ENCODE measurements at places on chromosomes 1 and 21.

- peak; percentile 87 for DNase-seq
Measured at GRCh38 chr1:11719313-11720032, 16.5 kb upstream of the AGTRAP start.

DNA sequence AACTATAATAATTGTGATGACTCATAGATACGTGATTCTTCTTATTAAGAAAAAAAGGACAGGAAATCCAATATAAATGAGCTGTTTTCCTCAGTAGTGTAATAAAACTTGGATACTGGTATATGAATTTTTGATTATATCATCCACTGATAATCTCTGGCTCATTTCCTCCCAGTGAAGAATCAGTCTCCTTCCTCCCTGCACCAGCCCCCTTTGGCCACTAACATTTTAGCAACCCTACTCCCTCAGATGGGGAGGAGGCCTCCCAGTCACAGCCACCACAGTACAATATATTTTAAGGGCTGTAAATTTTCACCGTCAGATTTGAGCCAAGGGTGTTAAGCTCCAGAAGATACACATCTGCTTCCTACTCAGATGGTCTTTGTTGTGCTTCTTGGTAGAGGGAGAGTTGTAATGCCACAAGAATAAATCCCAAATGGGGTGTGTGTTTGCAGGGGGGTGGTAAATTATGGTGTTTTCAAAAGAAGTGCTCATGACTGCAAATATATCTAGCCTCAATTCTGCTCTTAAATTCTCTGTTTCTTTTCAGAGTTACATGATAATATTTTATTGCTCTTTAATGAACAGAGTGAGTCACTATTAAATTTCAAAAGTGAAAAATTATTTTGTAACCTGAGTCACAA is 153.5 kb downstream of the HLX start:
- no peak for DNase-seq

GRCh38 chr1:203402629-203403337 is 51.9 kb upstream of the FMOD start:
- no peak for DNase-seq

DNA sequence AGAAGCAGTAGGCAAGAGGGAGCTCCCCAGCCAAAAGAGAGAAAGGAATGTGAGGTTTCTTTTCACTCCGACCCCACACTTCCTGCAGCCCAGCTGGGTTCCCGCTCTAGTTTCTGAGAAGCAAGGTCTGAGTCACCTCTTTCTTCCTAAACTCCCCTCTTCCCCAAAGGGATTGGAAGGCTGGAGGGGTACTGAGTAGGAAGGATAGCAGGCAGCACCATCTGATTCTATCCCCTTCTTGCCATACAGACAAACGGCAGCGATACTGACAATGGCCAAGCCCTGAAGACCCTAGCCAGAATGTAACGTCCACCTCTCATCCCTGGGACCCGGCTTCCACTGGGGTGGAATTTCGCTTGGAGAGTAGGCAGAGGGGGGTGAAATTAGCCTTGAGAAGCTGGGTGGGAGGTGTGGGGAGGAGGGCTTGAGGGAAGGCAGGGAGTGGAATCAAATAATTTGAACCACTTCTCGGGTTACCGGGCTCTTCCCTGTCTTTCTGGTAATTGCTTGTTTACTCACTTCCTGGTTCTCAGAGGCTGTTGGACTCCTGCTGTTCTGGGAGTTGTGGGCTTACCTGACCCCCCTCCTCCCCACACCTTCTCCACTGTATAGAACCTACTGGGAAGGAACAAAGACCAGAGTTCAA is 13.2 kb downstream of the IER5 start:
- DNase-seq, result no peak

- DNase-seq, result peak; percentile 46
Measured at GRCh38 chr1:205680073-205680851, at the start of gene SLC45A3. Gene SLC45A3 (minus strand): TSS chr1:205680509. CDS start chr1:205664656, 15,853 bp downstream.

GRCh38 chr1:94101613-94102525 is 19.1 kb downstream of the ABCA4 start:
- DNase-seq, result no peak

GRCh38 chr21:29098156-29098555 is 24.7 kb upstream of the CCT8 start:
- DNase-seq, result no peak

DNA sequence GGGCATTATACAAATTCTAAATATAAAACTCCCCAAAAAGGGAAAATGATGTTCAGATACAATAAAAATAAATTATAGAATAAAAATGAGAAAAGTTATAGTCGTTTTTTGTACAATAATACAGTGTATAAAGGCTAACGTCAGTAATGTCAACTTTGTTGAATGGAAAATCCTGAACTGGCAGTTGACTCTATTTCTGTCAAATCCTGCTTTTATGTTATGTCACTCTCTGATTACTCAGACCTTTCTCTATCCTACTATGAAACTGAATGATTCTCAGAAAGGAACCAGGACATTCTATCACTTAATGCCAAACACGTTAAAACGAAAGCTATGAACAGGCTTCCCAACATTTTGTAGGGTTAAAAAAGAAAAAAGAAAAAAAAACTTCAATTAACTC is 636.4 kb downstream of the USP25 start:
- no peak for DNase-seq

GRCh38 chr1:38125016-38125415 is 78.4 kb upstream of the POU3F1 start:
- DNase-seq, result no peak

DNA sequence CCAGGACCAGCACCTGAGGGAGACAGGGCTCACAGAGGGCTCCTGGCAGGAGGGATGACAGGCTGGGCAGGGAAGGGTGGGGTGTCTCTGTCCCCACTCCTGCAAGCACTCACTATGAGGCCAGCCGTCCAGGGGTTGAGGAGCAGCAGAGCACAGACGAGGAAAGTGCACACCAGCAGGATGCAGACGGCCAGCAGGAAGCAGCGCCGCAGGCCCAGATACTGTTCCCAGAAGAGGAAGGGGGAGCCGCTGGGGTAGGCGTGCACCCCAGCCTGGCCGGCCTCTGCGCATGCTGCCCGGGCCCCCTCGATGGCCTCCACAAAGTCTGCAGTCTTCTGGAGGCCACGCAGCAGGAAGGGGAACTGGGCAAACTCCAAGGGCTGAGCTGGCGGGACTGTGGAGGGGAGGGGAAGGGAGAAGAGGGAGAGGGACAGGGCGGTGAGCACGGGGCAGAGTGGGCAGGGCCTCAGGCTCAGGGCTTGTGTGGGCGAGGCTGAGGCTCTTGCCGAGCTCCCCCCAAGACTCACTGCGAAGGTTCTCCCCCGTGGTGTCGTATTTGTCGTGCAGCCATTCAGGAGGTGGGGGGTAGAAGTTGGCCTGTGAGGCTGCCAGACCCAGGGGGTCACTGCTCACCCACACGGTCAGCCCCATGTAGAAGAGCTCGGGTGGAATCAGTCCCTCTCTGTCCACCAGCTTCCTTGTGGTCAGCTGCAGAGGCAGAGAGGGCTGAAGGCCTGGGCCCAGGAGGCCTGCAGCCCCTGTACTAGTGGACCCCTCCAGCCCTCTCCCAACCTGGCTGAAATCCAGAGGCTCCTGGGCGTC is 16.5 kb downstream of the PTCH2 start:
- DNase-seq, result no peak

- DNase-seq, result no peak
Measured at GRCh38 chr1:198171667-198172540, 15.1 kb downstream of the NEK7 start.

DNA sequence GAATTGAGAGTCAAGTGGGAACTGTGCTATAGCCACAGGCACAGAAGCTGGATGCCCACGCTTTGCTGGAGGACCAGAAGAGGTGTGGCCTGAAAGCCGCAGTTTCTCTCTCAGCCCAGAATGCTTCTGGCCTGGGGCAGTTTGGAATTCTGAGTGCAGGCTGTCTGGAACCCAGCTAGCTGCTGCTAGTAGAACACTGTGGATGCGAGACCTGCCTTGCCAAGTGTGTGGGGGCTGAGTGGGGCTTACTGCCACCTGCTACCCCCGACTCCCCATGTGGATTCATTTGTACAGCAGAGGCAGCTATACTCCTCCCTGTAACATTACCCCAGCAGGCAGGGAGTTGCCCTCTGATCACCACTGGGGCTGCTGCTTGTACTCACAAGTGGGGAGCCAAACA is 12.2 kb downstream of the ADAMTS1 start:
- no peak for DNase-seq

- DNase-seq, result no peak
Measured at GRCh38 chr1:93080179-93080823, 1.2 kb downstream of the MTF2 start.

GRCh38 chr21:34671891-34672290 is 3.1 kb downstream of the CLIC6 start:
- DNase-seq, result no peak

DNA sequence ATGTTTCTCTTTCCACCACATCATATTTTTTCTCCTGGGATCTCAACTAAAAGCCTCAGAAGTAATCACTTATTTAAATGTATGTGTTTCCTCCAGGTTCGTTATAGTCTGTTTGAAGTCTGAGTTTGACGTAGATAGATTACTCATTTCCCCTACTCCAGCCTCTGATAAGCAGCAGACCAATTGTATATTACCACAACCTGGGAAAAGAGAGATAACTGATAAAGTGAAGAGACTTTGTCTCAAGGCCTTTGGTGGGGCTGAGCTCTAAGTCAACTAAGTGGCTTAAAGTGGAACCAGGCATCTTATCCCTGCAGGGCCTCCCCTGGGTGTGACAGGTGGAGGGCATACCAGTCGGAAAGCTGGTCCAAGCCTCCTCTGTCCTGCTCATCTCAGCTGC is 34.9 kb upstream of the CACNA1E start:
- DNase-seq, result no peak

DNA sequence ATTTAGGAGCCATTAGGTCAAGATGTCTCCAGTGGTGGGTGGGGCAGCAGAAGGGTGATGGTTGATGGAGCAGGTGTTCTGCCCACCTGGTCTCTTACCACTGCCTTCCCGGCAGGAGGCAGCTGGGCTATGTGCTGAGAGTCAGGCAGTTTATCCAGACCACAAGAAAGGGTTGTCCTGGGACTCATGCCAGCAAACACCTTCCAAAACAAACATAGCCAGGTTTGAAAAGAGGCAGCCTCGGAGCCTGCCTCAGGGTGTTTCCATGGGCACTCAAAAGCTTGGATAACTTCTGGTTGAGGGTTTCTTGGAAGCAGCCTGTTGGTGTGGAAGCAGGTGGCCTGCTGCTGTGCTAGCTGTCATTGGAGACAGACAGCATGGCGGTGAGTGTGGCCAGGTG is 187.2 kb downstream of the PCP4 start:
- no peak for DNase-seq

DNA sequence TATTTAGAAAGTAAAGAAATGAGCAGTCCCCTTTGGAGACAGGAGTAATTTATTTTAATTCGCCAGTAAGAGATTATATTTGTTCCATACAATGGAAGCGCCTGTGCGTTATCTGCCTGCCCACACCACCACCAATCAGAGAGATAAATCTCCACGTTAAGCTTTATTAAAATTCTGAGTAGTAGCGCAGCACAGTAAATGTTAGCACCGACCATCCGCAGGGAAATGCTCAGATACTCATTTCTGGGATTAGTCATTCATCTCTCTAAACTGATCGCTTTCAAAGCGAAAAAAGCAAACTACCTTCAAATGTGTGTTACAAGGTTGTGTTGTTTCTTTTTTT is 1.2 kb downstream of the ETS2 start:
- DNase-seq, result no peak

DNA sequence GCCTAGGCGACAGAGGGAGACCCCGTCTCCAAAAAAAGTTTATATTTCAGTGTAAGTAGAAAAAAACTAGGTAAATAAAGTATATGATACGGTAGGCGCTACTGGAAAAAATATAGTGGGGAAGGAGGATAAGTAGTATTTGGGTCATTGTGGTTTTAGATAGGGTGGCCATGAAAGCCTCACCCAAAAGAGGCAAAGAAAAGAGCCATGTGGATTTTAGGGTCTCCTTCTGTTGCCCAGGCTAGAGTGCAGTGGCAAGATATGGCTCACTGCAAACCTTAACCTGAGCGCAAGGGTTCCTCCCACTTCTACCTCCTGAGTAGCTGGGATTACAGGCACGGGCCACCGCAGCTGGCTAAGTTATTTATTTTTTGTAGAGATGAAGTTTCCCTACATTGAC is 17.1 kb downstream of the LEPR start:
- no peak for DNase-seq

DNA sequence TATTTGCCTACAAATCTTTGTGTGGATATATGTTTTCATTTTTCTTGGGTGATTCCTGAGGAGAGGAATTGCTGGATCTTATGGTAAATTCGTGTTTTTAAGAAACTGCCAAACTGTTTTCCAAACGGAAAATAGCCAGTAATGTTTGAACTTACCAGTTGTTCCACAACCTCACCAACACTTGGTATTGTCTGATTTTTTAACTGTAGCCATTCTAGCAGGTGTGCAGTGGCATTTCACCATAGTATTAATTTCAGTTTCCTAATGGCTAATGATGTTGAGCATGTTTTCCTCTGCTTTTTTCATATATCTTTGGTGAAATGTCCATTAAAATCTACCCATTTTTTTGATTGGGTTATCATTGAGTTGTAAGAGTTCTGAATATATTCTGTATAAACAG is 56.6 kb downstream of the RPS6KC1 start:
- DNase-seq, result no peak

DNA sequence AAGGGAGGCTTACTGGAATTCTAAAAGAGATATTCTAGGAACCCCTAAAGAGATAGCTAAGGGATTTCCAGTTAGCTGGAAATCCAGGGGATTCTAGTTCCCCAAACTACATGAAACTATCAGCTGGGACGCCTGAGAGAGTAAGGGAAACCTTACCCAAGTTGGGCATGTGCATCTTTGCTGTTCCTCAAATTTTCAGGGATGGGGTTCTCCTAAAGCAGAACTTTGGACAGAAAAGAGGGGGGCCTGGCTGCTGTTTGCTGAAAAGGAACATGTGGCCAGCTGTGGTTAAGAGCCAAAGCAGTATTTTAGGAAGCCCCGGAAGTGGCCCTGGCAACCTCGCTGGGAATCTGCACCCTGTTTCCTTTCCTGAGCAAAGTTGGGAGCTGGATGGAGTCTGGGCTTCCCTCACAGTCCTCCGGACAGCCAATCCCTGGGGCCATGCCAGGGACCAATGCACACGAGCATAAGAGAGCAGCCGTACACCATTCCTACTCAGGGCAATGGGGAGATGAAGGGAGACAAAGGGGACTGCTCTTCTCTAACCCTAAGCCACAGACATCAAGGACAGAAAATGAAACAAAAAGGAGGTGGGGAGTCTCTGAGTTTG is 154.3 kb downstream of the PLXNA2 start:
- no peak for DNase-seq

GRCh38 chr21:33268737-33269441 is 2.7 kb downstream of the IL10RB start:
- peak; percentile 42 for DNase-seq

DNA sequence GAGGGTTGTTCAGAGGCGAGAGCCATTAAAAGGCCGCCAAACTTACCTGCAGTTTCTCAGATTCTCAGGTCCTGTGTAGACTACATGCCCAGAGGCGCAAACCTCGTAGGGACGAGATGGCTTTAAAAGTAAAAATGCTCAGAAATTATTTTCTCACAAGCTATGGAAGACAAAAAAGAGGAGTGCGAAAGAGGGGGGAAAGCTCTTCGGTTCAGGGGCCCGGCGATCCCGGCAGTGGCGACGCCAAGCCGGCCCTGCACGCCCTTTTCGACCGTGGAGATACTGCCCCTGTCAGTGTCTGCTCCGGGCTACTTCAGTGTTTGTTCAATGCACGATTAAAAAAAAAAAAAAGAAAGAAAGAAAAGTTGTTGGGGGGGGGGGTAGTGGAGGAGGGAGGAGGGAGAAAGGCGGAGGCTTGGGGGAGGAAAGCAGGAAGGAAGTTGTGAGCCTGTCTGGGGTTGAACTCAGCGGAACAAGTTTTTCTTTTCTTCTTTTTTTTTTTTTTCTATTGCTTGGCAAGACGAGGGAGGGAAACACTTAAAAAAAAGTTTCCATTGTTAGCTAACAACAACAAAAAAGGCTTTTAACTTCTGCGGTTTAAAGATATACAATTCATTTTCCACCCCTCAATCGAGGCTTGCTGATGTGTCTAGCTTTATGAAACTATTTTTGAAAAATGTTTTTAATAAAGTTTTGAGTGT is at the start of gene ITPKB:
ITPKB (minus strand) TSS at position 288 of the 701 bp plus-strand sequence. CDS start 1,824 bp downstream, outside the sequence.
- peak; percentile 62 for DNase-seq

Measured in activated naive CD4-positive, alpha-beta T cell treated with Interleukin-2 at 50 U/mL for 16 hours (primary cell).